Stimulated activated CD4-positive, alpha-beta T cell treated with anti-CD3 and anti-CD28 coated beads, Interleukin-15, amount 100 ng/mL, for 1 hour (primary cell): ENCODE measurements at places on chromosomes 2 and 18.

DNA sequence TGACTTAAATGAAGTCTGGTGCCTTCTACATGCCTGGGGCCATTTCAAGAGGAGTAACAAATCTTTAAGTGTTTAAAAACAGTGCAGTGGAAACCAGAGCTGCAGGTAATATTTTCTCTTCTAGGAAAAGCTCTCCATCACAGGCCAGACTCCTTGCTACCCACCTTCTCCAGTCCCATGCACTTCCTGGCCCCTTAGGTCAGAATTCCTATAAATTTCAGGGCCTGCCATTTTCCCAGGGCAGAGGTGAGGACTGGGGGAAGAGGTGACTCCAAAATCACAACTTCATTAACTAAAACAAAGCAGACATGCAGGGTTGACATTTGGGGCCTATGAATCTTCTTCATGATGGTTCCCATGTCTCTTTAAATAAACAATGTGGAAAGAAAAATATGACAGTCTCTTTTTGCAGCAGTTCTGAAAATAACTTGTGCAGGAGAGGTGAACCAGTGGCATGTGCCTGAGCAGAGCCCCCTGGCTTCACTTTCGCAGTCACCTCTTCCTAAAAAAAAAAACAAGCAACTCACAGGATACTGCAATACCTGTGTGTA lies 63.7 kb upstream of the TANC1 start:
- DNase-seq = no peak

DNA sequence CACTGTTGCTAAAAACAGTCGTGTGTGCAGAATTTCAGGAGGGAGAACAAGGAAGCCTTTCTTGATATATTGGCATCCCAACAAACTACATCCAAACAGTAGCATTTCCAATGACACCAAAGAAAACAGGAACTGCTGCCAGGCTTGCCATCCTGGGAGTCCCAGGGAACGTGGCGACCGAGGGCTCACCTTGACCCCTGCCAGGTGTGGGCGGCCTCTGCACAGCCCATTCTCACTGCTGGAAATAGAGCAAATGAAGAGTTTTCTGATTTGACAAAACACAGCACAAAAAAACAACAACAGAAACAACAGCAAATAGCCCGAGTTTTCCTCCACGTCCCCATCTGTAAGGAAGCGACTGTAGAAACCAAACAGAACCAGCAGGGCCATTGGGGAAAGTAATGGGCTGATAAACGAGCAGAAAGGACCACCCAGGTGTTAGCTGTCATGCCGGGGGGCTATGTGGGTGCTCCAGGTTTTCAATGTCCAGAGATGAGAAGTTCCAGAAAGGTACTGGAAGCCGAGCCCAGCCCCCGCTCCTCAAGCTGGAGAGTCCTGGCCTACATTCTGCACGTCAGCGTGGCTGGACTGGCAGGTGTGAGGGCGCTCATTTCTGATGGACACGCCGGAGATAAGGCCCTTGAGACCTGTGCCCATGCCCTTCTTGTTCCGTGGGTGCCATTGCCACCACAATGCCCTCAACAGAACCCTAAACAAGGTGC lies 80.8 kb downstream of the TWIST2 start:
- DNase-seq = no peak

- DNase-seq = no peak
These were observed 53.6 kb upstream of the LAPTM4A start for GRCh38 chr2:20104900-20105545.

- DNase-seq = no peak
These were observed 61.6 kb upstream of the TGFA start for GRCh38 chr2:70615222-70615621.

DNA sequence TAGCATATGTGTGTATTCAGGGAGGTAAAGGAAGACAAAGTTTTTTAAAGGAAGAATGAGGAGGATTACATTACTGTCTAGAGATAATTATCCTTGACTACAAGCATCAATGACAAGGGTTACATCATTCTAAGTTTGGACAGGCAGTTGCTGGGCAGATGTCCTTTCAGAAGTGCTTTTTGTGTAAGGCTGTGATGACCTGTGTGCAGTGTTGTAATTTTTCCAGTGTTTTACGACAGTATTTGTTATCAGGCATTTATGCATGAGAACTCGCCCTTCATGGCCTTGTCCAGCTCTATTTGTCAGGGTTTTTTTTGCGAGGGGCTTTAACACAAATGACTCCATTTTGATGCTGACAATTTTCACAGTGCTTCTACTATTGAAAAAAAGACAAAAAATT lies 658.3 kb upstream of the NXPH2 start:
- no peak for DNase-seq

GRCh38 chr2:45352506-45352905 lies 258.6 kb downstream of the SRBD1 start:
- DNase-seq = no peak

GRCh38 chr2:37501113-37501512 lies 156.7 kb downstream of the QPCT start:
- DNase-seq = no peak

GRCh38 chr2:101145406-101145805 lies 5.8 kb downstream of the TBC1D8 start:
- no peak for DNase-seq

- no peak for DNase-seq
These were observed 17.6 kb downstream of the ACSL3 start for GRCh38 chr2:222878301-222878876.

- no peak for DNase-seq
These were observed 118.8 kb downstream of the SETBP1 start for GRCh38 chr18:44799382-44799906.

- DNase-seq = no peak
These were observed 29.6 kb downstream of the CABYR start for GRCh38 chr18:24168496-24168895.

- DNase-seq = no peak
These were observed 5.1 kb downstream of the TRIB2 start for GRCh38 chr2:12721566-12722446.

DNA sequence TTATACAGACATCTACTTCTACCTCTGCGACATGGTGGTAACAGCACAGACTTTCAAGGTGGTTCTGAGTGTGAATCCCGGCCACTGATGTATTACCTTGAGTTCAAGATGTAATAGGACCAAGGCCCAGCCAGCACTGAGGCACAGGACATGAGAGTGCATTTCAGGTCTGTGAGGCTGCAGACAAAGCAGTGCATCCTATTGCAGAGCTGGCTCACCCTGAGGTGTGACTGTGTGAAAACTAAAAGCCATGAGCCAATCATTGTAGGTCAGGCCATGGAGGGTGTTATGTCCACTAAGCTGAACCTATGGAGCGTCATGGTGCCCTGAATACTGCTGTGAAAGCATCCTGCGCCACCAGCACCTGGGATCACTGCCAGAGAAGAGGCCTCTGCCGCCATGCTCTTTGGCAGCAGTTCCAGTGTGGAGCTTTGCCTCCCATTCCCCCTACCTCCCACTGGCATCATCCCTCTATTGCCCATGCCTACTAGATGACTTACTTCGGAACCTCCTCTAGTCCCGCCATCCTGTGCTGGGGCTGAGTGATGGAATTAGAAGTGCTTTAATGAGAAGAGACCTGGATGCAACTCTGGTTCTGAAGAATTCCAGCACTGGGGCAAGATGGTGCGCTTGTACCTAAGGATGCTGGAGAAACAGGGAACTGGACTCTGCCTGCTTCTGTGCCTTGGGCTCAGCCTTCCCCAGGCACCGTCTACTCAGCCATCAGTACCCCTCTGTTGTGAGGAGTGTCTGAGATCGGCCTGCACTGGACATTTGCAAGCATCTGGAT lies 112.0 kb upstream of the RMDN2 start:
- no peak for DNase-seq

- no peak for DNase-seq
These were observed 20.6 kb upstream of the NDUFV2 start for GRCh38 chr18:9081940-9082339.

DNA sequence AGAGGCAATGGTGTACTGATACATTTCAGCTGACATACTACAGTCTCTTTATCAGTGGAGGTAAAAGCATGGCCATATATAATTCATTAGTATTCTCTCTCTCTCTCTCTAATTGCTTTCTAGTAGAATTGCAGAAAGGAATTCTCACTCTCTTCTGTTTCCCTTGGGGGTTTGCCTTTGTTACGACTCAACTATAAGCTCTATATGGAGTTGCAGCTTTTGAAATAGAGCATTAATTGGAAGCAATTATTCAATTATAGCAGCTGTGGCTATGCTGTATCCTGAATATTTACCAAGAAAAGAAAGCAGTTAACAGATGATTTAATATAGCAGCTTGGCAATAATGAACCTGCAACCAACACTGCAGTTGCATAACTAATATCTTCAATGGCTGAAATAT lies 132.7 kb upstream of the STON1 start:
- DNase-seq = no peak

GRCh38 chr2:9052821-9053533 lies 49.5 kb upstream of the MBOAT2 start:
- no peak for DNase-seq

- no peak for DNase-seq
These were observed 206.1 kb downstream of the GULP1 start for GRCh38 chr2:188497726-188498125.

GRCh38 chr18:44911773-44912172 lies 231.1 kb downstream of the SETBP1 start:
- DNase-seq = no peak

- no peak for DNase-seq
These were observed 314.2 kb upstream of the MYT1L start for GRCh38 chr2:2645162-2645855.

DNA sequence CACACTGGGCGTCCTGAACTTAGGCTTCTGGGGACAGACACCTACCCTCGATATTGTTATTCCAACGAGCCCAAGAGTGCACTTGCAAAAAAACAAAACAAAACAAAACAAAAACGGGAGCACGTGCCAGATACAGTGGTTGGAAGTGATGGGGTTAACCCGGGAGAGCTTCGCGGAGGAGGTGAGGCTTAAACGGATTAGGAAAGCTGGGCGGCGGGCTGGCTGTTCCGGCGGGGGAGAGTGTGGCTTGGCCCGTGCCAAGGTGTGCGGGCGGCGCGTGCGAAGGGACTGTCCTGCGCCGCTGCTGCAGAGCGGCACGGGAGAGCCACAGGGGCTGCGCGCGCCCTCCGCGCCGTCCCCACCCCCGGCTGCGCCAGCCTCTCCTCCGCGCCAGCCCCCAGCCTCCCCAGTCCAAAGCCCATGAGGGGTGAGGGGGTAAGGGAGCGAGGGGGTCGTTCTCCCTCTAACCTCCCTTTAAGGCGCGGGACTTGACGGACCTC lies 1.5 kb upstream of the SLC30A3 start:
- no peak for DNase-seq

DNA sequence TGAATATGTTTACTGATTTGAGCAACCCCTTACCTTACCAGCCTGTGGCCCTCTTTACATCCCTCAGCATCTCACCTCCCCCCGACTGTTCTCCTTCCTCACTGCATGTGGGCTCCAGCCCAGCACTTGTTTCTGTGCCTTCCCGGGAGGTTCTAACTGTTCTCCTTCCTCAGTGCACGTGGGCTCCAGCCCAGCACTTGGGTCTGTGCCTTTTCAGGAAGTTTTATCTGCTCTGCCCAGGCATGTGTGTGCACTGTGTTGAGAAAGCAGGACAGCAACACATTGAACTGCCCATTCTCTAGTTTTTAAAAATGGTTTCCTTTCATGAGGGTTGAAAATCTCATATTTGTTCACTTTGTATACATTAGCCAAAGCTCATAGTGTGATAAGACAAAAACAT lies 158.4 kb downstream of the ATP9B start:
- DNase-seq = no peak

DNA sequence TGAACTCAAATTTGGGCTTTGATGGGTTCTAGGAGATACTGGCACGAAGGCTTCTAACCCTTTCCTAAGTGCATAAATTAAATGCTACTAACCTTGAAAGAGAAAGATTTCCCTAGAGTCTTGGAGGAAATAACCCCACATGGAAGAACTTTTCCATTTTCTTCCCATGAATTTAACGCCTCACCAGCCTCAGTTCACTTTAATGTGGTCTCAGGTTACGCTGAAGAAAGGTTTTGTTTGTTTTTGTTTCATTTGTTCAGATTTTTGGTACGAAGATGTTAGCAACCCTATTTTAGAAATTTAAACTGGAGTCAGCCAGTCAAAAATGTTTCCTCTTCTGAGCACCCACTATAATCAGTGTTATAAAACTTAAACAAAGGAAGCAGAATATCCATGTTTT lies 30.7 kb downstream of the METTL4 start:
- no peak for DNase-seq

- no peak for DNase-seq
These were observed 91.1 kb downstream of the MAP4K4 start for GRCh38 chr2:101788565-101788964.

- DNase-seq = no peak
These were observed 39.3 kb downstream of the RAB10 start for GRCh38 chr2:26072925-26073768.

- no peak for DNase-seq
These were observed 32.8 kb downstream of the SRBD1 start for GRCh38 chr2:45578056-45578843.
